A549 treated with ZK216348 at 1 μM for 4 hours (cell line): ENCODE measurements at places on chromosomes 13 and 19. TPM values are rescaled to one million over a fixed set of nuclear protein-coding genes. Genes with fewer than 3 reads are reported as not detected.

ADGRE3 gene
- total RNA-seq = not detected in 5 replicates

LILRA6 gene
- total RNA-seq = 0.09 TPM in 1 of 5 replicates, not detected in the others

GSX1 gene
- not detected in 5 replicates for total RNA-seq

IL11 gene
- 20.8 to 42.0 TPM (median 26.5 TPM) in 5 replicates for total RNA-seq

NLRP11 gene
- 0.05 to 0.06 TPM in 2 of 5 replicates, not detected in the others for total RNA-seq

ADAMTSL5 gene
- 2.0 to 4.1 TPM (median 2.7 TPM) in 5 replicates for total RNA-seq

CD209 gene
- total RNA-seq = not detected in 5 replicates

JSRP1 gene
- 0.49 to 1.8 TPM (median 0.87 TPM) in 4 of 5 replicates, not detected in the other for total RNA-seq

LRRC63 gene
- total RNA-seq = 0.13 TPM in 1 of 5 replicates, not detected in the others

CADM4 gene
- total RNA-seq = 5.0 to 10.7 TPM (median 9.0 TPM) in 5 replicates

COL5A3 gene
- 2.8 to 4.5 TPM (median 3.1 TPM) in 5 replicates for total RNA-seq

IER2 gene
- total RNA-seq = 34.0 to 67.3 TPM (median 58.4 TPM) in 5 replicates

TSEN34 gene
- total RNA-seq = 69.8 to 130 TPM (median 119 TPM) in 5 replicates

CNN1 gene
- total RNA-seq = 0.17 to 0.68 TPM (median 0.42 TPM) in 5 replicates

COG3 gene
- total RNA-seq = 11.6 to 15.8 TPM (median 12.9 TPM) in 5 replicates

IZUMO2 gene
- not detected in 5 replicates for total RNA-seq

TIMM44 gene
- total RNA-seq = 27.8 to 34.5 TPM (median 30.3 TPM) in 5 replicates

CLEC4M gene
- not detected in 5 replicates for total RNA-seq

DHDH gene
- total RNA-seq = 1.0 to 2.3 TPM (median 1.9 TPM) in 5 replicates

CPB2 gene
- 0.08 to 0.15 TPM in 2 of 5 replicates, not detected in the others for total RNA-seq

VSIG10L gene
- 8.5 to 14.0 TPM (median 13.5 TPM) in 5 replicates for total RNA-seq

CLDN10 gene
- total RNA-seq = 0.18 to 0.20 TPM in 2 of 5 replicates, not detected in the others

MISP3 gene
- 2.1 to 5.4 TPM (median 3.9 TPM) in 5 replicates for total RNA-seq

ZNF177 gene
- 0.30 to 0.74 TPM (median 0.62 TPM) in 5 replicates for total RNA-seq

NUDT15 gene
- 19.8 to 31.8 TPM (median 27.4 TPM) in 5 replicates for total RNA-seq

SAMD1 gene
- 25.4 to 49.0 TPM (median 42.9 TPM) in 5 replicates for total RNA-seq

DCT gene
- total RNA-seq = not detected in 5 replicates

CYP2A6 gene
- total RNA-seq = not detected in 5 replicates

ZNF527 gene
- total RNA-seq = 1.6 to 3.7 TPM (median 3.3 TPM) in 5 replicates
